ENCODE measurements at places on chromosomes 5 and 9. TPM values are rescaled to one million over a fixed set of nuclear protein-coding genes. Genes with fewer than 3 reads are reported as not detected.

SURF2 gene
- total RNA-seq: 24.0 TPM

MLANA gene
- not detected for total RNA-seq

ANKRD18B gene
- 5.0 TPM for total RNA-seq

BTNL9 gene
- 37.9 TPM for total RNA-seq

SGTB gene
- 33.2 TPM for total RNA-seq

- no peak for DNase-seq
- H3K4me3 ChIP-seq: no peak overlapping the region
- no peaks in the 10 kb centered on the region for H3K36me3 ChIP-seq
- no peak overlapping the region for H3K27ac ChIP-seq
These were observed 125.5 kb upstream of the IFNE start for GRCh38 chr9:21607576-21607975.

- DNase-seq: no peak
- H3K27me3 ChIP-seq: peaks cover 11% of the 10 kb centered on the region
- H3K4me1 ChIP-seq: peaks cover 36% of the 10 kb centered on the region
- H3K27ac ChIP-seq: peak overlapping the region; percentile 77
- H3K4me3 ChIP-seq: no peak overlapping the region
These were observed 47.9 kb upstream of the CTSL start for GRCh38 chr9:87677776-87678587.

DNA sequence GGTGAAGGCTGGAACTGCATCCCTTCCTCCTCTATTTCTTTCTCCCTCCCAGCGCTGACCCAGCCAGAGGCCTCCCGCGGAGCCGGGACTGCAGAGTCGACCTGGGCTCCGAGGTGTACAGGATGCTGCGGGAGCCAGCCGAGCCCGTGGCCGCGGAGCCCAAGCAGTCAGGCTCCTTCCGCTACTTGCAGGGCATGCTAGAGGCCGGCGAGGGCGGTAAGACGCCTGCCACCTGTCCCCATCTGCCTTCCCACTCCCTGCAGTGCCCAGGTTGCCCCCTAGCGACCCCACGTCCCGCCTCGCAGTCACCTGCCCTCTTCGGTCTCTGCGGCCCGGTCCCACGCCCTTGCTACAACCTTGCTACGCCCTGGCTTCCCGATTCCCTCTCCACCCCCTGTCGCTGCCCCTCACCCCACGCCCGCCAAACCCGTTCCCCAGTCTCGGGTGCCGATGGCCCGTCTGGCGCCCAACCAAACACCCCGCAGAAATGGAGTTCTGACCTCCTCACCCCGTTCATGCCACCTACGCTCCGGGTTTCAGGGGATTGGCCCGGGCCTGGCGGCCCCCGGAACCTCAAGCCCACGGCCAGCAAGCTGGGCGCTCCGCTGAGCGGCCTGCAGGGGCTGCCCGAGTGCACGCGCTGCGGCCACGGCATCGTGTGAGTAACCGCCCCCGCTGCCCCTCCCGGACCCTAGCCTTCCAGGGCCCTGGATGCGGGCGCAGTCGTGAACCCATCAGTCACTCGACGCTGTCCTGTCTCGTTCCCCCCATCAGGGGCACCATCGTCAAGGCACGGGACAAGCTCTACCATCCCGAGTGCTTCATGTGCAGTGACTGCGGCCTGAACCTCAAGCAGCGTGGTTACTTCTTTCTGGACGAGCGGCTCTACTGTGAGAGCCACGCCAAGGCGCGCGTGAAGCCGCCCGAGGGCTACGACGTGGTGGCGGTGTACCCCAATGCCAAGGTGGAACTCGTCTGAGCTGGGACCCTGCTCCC, 14.1 kb downstream of the PDLIM4 start:
- H3K36me3 ChIP-seq: no peaks in the 10 kb centered on the region
- DNase-seq: no peak
- H3K4me1 ChIP-seq: peaks cover 26% of the 10 kb centered on the region

DNA sequence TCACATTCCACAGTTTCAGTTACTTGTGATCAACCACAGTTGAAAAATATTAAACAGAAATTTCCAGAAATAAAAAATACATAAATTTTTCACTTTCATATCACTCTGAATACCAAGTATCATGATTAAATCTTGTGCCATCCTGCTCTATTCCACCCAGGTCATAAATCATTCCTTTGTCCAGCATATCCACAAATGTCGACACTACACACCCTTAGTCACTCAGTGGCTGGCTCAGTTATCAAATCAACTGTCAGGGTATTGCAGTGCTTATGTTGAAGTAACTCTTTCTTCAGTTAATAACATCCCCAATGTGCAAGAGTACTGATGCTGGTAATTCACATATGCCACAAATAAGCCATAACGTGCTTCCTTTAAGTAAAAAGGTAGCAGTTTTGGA, 115.7 kb downstream of the FBXL17 start:
- no peak for DNase-seq
- no peak overlapping the region for H3K4me3 ChIP-seq
- peaks cover 2% of the 10 kb centered on the region for H3K27me3 ChIP-seq
- H3K27ac ChIP-seq: no peak overlapping the region

DNA sequence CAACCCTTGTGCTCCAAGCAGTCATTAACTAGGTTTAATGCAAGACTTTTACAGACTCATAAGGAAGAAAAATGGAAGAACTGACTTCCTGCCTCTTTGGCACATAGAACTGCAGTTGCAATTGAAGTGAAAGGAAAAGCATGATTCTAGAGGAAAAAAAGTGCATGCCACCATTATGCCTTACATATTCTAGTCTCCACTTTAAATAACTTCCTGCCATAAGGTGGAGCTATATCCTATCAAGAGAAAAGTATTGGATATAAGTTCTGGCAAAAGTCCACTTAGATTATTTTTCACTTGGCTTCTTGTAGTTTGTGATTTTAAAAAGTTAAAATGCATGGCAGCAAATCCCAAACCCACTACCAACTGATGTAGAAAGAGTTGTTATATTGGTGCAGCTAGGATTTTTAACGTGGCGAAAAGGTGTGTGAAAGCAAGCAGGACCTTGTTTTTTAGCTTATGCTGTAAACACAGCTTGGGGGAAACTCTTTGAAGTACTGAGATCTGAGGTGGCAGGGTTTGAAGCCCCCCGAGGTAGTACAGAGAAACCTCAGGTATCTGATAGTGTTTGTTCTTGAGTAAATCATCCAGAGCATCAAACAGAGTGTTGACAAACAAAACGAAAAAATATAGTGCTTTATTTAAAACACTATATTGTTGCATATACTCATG, 117.9 kb downstream of the ANXA1 start:
- H3K27me3 ChIP-seq: no peaks in the 10 kb centered on the region
- H3K4me1 ChIP-seq: no peaks in the 10 kb centered on the region
- no peak overlapping the region for H3K27ac ChIP-seq
- no peaks in the 10 kb centered on the region for H3K36me3 ChIP-seq

- no peak overlapping the region for H3K4me3 ChIP-seq
- H3K27me3 ChIP-seq: no peaks in the 10 kb centered on the region
- H3K36me3 ChIP-seq: no peaks in the 10 kb centered on the region
- H3K4me1 ChIP-seq: no peaks in the 10 kb centered on the region
- H3K27ac ChIP-seq: no peak overlapping the region
These were observed 235.2 kb downstream of the PLK2 start for GRCh38 chr5:58224661-58225060.

DNA sequence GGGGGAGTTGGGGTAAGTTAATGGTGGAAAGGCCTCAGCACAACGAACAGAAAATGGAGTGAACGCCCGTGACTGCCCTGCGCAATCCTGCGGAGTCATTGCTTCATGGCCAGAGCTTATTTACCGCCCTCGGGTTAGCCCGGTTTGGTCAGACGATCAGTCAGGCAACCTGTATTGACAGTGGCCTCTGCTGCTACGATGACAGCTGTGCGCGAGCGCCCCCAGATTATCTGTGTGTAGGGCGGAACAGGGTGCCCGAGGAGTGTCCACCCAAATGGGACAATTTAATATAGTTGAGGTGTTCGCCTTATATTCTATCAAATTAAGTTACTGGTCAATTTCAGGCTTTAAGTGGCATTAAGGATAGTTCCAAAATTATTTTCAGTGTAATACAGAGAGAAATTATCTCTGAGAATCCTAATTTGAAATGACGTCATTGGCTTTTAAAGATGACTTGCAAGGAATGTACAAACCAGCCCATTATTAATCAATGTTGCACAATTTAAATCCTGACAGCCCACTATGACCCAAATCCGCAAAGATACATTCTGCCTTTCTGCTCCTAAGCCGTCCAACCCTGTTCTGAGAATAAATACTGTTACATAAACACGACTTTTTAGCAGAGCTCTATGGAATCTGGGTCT, 879 bp upstream of the UBQLN1 start:
- H3K27me3 ChIP-seq: peaks cover 11% of the 10 kb centered on the region
- peak overlapping the region; percentile 100 for H3K27ac ChIP-seq
- DNase-seq: peak; percentile 70
- H3K36me3 ChIP-seq: no peaks in the 10 kb centered on the region
